Stimulated activated CD8-positive, alpha-beta memory T cell treated with anti-CD3 and anti-CD28 coated beads, Interleukin-4, amount 100 ng/mL, for 4 hours (primary cell): ENCODE measurements at places on chromosomes 1 and 21.

DNA sequence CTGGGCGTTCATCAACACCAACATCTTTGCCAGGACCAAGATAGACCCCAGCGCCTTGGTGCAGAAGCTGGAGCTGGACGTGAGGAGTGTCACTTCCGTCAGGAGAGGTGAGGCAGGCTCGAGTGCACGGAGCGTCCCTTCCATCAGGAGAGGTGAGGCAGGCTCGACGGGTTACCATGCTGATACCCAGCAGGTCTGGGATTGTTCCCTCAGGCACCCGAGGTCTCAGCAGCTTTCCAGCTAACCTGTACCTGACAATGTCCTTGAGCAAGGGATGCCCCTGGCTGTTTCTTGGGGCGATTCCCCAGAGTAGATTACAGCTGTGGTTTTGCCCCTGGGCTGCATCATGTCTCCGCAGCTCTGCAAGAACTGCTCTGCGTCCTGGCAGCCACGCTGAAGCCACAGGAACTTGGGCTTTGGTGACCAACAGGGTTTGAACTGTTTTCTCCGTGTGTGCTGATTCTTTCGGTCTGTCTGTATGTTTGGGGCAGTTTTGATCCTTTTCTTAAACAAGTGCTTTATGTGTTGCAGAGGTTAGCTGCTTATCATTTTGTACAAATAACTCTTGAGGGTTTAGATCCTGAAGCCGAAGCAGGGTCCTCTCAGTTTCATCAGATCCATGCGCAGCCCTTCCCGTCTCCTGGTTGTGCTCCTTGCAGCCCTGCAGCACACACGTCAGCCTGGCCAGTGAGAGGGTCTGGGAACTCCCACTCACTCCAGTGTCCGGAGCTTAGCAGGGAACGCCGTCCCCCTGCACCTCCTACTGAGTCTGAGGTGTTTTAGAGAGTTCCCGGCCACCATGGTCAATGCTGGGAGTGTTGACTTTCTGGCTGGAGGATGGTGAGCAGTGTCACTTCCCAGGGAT lies 4.1 kb downstream of the SLX9 start:
- DNase-seq = no peak

GRCh38 chr21:38280454-38280853 lies 23.7 kb downstream of the KCNJ15 start:
- DNase-seq = no peak

- DNase-seq = no peak
These were observed 15.3 kb downstream of the RHEX start for GRCh38 chr1:206068314-206068713.

GRCh38 chr1:175133673-175134435 lies 58.7 kb downstream of the KIAA0040 start:
- DNase-seq = no peak

DNA sequence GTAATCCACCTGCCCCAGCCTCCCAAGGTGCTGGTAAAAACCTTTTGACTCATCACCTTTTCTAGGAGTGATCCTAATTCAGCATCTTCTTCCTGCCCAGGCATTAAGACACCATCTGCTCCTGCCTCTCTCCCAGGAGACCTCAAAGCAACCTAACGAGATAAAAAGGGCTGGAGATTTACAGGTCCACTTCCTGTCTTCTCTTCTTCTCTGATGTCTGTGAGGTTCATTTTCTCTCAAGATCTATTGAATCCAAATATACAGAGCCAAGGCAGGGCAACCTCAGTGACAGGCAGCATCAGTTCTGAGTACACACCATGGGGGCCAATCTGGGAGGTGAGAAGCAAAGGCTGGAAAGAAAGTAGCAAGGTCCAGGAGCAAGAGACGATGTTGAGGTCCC lies 219.4 kb downstream of the SETD4 start:
- DNase-seq = no peak
